ENCODE measurements at places on chromosomes 2 and 18.

DNA sequence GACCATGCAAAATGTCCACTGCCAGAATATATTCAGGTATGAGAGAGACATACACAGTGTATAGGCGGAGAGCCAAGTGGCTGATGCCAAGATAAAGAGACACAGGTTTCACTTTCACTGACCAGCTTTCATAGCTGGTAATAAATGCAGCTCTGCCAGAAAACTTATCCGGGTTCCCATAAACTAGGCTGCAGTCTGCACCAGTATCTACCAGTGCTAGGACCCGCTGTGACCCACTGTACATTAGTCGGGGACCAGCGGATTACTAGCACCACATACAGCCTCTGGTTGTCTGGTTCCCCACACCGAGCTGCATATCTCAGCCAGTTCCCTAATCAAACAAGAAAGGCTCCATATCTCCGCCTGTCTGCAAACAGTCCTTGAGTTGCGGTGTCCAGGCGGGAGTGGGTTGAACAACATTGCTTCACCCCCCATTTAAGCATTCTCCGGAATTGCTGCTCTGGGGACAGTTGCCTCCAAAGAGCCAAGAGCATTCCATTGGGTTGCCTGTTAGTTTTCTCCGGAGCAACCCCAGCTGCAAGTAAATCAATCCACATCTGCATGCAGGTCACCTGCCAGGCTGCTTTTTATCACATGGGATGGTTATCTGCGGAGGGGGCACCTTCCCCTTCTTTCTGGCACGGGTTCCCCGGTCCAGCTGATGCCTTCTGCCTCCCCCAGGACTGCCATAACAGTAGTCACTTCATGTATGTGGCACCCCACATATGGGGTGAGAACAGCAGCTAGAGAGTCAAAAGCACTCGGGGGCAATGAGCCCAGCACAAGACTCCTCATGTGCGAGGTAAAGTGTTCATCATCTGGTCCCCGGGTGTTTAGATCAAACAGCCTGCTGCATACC, 18.0 kb upstream of the KLHL23 start:
- no peak for DNase-seq

DNA sequence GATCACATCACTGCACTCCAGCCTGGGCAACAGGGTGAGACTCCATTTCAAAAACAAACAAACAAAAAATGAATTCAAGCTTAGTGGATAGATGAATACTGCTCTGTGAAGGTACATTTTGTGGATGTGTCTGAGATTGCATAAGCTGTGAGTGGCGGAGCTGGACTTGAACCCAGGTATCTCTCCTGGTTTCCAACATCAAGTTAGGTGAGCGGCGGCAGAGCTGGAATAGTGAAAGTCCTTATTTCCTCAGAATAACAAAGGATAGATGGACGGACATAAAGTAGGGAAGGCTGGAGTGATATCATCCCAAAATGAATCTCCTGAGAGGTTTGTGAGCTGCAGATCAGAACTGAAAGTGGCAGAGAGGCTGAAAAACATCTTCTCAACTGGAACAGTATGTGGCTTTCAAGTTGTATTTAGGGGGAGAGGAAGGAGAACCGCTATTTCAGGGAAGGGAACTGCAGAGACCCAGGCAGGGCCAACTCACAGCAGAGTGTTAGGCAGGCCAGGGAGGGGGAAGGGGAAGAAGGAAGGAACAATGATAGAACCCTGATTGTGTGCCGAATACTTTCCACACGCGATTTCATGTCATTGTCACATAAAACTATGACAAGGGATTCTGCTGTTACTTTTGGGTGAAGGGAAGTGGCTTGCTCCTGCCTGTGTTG, 106.2 kb downstream of the LPIN1 start:
- DNase-seq: no peak

DNA sequence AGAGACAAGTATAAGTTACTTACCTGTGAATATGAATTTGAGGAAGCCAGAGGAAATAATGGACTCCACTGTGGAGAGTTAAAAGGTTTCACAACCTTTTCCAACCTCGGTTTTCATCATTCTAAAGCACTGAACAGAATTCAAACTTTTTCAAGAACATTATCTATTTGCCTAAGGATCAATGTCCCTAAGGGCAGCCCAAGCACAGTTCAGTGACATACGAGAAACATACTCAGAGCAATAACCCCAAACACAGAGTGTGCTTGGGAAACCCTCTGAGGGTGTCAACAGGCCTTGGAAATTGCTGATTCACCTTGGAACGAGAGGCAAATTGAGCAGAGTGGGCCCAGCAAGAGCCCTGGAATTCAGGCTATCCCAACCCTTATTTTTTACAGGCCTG, at the start of gene ABCB11:
Gene ABCB11 (minus strand): TSS at position 123 of the 400 bp plus-strand sequence. CDS start 13,199 bp downstream, outside the sequence.
- DNase-seq: no peak

DNA sequence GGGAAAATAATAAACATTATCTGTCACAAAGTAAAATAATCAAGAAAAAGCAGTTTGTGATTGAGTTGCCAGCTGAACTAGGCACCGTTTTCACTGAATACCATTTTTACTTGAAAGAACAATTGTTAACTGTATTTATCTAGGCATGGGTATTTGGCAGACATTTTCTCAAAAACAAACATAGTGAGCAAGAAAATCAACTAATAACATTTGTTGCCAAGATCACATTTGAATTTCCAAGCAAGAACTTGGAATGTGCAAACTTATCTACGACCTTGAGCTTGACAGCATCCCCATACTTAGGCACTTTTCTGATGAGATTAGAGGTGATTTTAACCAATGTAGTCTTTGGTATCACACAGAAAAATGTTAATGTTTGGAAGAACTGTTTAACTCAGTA, 16.7 kb downstream of the SS18 start:
- DNase-seq: no peak

- DNase-seq: no peak
Observed at GRCh38 chr18:47719096-47719780, 211.2 kb downstream of the SMAD2 start.

DNA sequence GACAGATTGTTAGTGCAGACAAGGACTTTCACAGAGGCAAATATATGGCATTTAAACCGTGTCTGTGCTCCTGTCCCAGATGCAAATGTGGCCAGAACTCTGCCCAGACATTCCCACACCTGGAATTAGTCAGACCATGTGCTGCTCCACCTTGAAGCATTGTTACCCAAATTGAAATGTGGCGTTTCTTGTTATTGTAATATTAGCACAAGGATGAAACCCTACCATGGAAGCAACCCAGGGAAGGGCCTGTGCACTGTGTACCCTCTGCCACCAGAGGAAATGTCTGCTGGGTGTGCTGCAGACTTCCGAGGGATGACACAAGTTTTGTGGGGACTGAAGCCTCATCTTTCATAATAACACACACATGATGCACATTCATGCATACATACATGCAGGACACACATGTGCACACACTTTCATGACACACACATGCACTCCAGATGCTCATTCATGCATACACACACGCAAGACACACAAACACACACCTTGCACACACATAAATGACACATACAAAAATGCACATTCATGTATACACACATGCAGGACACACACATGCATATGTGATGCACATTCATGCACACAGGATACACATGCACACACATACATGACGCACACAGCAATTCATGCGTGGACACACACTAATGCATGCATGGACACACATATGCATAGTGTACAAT, 133.2 kb upstream of the SNTG2 start:
- no peak for DNase-seq

DNA sequence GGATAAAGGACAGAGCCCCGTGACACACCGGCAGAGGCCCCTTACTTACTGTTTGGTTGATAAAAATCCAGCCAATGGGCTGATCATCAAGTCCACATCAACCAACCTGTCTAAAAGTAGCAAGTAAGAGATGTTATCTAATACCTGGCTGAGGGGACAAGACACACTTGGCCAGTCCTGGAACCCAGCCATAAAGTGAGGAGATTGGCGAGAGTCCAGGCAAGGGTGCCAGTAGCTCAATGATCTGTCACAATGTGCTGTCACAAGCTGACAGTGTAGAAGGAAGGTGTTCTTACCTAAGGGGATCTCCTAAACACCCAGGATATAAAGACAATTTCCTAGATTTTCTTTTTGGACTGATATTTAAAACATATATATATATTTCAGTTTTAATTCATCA, 61.7 kb upstream of the IL1R2 start:
- no peak for DNase-seq

GRCh38 chr2:147487286-147487977, 357.4 kb upstream of the ACVR2A start:
- DNase-seq: no peak

DNA sequence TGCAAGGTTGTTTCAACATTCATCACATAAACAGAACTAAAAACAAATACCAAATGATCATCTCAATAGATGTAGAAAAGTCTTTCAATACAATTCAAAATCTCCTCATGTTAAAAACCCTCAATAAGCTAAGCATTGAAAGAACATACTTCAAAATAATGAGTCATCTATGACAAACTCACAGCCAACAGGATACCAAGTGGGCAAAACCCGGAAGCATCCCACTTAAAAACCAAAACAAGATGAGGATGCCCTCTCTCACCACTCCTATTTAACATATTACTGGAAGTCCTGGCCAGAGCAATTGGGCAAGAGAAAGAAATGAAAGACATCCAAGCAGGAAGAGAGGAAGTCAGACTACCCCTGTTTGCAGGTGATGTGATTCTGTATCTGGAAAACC, 992.2 kb upstream of the PIK3C3 start:
- DNase-seq: no peak

GRCh38 chr2:223008162-223008561, 43.8 kb upstream of the KCNE4 start:
- no peak for DNase-seq

- DNase-seq: peak; percentile 30
Observed at GRCh38 chr2:230441227-230441897, 25.4 kb downstream of the SP100 start.

- DNase-seq: no peak
Observed at GRCh38 chr2:43792653-43793052, 18.8 kb downstream of the DYNC2LI1 start.

DNA sequence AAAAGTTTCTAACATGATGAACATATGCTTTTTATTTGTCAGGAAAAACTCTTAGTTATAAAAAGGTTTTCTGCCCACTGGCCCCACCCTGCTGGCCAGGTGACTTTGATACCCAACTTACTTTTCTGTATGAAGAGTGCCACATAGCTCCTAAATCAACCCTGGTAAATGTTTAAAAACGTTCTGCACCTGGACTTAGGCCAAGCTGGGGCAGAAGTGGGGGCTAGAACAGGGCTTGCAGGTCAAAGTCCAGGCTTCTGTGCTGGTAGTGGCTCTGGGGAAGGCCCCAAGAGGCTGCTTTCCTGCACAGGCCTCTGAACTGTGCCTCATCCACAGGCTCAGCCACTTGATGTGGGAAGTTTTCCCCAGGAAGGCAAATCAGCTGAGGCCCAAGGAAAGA, 171.7 kb downstream of the ANKRD30B start:
- DNase-seq: no peak

DNA sequence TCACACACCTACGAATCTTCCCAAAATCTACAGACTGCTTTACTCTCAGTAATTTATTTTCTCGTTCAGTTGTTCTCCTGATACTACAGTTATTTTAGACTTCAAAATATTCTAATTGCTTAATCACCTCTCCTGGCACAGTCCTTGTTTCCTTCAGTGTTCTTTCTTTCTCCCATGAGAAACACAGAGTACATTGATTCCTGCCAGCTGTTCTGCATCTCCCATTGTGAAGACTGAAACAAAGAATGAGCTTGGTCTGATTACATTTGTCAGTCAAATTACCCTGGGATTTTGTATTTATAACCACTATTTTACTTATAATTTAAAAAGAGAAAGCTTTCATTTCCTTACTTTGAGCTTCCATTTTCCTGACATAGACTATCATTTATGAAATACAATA, 63.9 kb upstream of the TANK start:
- DNase-seq: no peak

GRCh38 chr2:79882548-79882947, 369.7 kb downstream of the CTNNA2 start:
- DNase-seq: no peak

GRCh38 chr2:161424891-161425727, 9.0 kb downstream of the TBR1 start:
- no peak for DNase-seq

DNA sequence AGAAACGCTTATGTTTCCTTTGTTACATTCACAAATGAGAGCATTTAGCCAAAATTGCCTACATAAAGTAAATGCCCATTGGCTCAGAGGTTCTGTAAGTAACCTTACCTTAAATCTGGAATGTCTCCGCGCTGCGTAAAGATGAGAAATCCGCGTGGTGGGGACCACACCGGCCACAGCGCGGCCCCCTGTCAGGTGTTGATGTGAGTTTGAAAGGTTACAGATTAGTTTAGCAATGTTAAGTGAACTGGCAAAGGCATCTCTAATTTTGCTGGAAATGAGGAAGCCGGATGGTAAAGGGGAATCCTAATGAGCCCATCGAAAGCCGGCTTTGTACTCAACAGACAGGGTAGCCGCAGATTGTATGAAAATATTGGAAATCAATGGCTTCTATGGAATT, 11.8 kb downstream of the SALL3 start:
- no peak for DNase-seq

DNA sequence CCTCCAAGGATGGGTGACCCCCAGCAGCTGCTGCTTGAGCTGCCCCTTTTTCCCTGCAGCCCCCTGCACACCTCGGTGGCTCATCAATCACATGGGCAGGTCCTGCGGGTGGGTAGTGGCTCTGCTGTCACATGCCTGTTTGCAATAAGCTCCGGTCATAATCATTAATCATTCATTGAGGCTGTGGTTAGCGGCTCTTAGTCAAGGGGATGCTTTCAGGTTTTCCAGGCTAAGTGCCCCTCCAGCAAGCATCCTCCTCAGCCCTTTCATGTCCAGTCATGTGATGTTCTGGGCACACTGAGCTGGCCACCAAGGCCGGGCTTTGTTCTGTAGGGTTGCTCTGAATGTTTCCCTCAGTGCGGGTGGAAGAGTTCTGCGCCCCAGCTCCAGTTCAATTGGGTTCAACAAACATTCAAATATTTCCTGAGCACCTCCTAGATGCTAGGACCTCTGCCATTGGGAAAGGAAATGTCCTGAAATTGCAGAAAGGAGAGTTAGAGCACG, 96.4 kb upstream of the LDAH start:
- DNase-seq: no peak

- DNase-seq: no peak
Observed at GRCh38 chr2:145682546-145683157, 1162.7 kb upstream of the ZEB2 start.

GRCh38 chr2:73886357-73886756, 6.5 kb upstream of the ACTG2 start:
- no peak for DNase-seq

- DNase-seq: no peak
Observed at GRCh38 chr2:54560146-54560881, 104.2 kb downstream of the SPTBN1 start.

- DNase-seq: no peak
Observed at GRCh38 chr2:7010391-7011054, 93.3 kb downstream of the RNF144A start.
